Fibroblast of lung (primary cell): ENCODE measurements at places on chromosomes 4 and X.

DNA sequence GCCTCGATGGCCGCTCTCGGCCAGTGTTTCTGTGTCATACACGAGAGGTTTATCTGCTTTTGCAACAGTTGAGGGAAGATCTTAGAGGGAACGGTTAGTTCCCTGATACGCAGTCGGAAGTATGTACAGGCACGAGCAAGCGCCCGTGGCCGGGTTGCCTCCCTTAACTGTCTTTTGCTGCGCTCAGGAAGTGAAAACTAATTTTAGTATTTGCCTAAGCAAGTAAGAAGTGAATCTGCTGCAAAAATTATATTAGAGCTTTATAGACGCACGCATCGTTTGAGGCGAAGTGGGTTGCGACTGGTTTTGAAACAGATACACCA lies 695 bp downstream of the MTM1 start:
- DNase-seq, result peak; percentile 40

- DNase-seq, result peak; percentile 76
These were observed 8.1 kb downstream of the LAMTOR3 start for GRCh38 chr4:99886146-99886545.

DNA sequence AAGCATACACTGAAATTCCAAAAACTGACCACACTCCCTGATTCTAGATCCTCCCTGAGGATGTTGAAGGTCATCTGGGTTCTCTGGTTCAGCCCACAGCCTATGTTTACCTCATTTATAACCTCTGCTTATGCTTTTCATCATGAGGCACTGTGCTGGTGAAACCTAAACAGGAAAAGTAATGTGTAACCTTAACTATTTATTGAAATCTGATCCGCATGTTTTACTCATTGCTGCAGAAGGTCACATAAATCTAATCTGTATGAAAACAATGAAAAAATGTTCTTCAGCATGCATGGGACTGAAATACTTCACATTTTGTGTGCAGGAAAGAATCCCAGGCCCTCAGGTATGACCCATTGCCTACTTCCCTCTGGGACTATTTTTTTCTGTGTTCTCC lies 30.3 kb downstream of the UCHL1 start:
- peak; percentile 20 for DNase-seq

DNA sequence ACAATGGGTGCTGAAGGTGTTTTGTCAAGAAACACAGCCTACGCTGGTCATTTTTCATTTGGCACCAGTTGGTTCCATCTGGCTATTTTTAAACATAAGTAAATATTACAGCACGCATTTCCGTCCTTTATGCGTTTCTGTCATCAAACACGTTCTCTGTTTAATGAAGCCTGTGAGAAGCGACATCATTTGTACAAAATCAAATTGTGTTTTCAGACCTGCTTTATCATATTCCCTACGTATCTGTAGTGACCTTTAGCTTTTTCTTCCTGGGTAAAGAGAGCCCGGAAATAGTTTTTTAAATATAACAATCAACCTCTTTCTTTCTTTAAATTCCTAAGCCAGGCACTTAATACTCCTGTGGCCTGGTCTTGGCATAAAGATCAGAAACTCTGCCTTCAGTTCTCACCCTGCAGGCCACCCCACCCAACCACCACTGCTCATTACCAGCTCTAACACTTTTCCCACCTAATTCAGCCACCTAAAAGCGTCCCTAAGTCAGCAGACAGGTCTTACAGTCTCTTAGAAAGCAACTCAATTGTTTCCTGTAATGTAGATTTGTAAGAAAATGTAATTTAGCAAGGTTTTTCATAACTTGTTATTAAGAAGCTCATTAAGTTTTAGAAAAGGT lies 30.4 kb downstream of the ACSL1 start:
- peak; percentile 49 for DNase-seq

GRCh38 chr4:23130845-23131244 lies 438.1 kb downstream of the GBA3 start:
- no peak for DNase-seq

- DNase-seq, result no peak
These were observed 373.7 kb upstream of the FTHL17 start for GRCh38 chrX:31445542-31445941.

- peak; percentile 1 for DNase-seq
These were observed 819.3 kb downstream of the PCDH7 start for GRCh38 chr4:31539284-31540069.

DNA sequence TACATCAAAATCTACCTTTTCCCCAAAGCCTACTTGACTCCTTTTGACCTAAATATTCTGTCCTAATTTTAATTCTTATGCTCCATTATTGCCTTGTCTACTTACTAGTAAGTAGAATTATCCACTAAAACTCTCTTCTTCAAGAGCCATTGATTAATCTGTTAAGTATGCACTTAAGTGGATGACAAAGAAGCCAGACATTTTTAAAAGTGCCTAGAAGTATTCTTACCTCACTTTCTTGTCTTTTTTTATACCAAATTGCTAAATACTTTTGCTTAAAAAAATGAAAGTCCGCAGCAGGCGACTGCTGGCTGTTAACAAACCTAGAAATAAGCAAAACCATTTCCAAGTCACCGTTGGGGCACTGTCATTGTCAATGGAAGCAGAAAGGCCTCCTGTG lies 20.1 kb upstream of the FRMPD4 start:
- DNase-seq, result no peak

- DNase-seq, result no peak
These were observed 140.1 kb downstream of the APBB2 start for GRCh38 chr4:41074215-41074614.
